ENCODE measurements at places on chromosomes 5 and 9.

DNA sequence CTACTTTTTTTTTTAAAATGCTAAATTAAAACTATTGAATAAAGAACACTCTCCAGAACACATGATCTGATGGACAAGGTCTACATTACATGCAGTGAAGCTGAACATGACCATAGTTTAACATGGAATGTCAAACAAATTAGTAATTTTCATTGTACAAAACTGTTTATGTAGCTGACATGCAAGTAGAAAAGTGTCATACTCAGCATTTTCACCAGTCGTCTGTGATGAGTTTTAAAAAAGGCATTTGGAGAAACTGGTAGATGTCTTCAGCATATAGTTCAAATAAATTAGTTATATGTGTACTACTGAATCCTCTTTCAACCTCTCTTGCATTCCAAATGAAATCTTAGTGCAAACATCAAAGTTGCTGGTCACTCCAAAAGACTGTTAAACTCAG is 301.9 kb downstream of the FER start:
- no peak for DNase-seq

GRCh38 chr9:78927099-78927940 is 630.4 kb downstream of the PSAT1 start:
- DNase-seq, result no peak

GRCh38 chr5:115472271-115473025 is 72.1 kb downstream of the FEM1C start:
- no peak for DNase-seq

GRCh38 chr9:78830301-78830700 is 533.4 kb downstream of the PSAT1 start:
- no peak for DNase-seq

DNA sequence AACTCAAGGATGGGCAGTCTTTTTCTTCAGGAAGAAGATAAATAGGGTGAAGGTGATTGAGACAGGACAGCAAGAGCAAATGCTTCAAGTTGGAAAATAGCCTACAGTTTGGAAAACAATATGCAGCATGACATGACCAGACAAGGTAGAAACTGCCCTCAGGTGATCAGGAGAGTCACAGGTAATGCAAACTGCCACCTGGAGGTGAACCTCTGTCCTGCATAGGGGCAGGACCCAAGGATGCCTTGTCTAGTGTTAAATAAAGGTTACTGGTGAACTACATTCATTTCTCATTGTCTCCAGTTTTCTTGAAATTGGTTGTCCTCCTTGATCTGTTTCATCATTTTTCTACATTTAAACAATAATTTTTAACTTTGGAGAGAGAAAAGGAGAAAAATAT is 232.1 kb downstream of the SEMA5A start:
- DNase-seq, result no peak

DNA sequence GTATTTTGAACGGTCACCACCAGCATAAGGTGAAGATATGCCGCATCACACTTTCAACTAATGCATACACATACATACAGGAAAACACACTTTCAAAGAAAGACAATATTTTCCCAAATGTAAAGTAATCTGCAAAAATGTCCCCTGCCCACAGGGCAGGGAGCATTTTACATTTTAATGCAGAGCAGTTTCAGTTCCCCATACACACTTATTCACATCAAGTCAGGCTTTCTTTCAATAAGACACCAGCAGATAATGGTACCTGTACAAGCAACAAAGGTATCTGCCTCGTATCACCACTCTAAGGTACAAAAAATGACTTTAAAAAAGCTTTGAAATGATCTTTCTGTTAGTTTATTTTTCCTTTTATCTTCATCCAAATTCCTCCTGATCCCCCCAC is 247.1 kb upstream of the CCNG1 start:
- no peak for DNase-seq

DNA sequence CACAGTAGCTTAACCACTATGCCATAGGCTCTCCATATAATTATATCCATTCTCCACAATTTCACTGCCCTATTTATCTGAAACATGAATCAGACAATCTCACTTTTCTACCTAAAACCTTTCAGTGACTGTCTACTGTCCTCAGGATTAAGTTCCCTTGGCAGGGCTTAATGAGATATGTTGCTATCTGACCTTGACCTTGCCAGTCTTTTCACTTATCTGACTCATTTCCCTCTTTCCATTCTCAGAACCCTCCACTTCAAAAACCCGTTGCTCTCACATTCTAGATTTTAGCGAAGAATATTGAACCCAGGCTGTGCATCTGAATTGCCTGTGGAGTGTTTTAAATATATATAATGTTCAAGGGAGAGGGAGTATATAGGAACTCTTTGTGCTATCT is 452.1 kb upstream of the MPDZ start:
- DNase-seq, result no peak

DNA sequence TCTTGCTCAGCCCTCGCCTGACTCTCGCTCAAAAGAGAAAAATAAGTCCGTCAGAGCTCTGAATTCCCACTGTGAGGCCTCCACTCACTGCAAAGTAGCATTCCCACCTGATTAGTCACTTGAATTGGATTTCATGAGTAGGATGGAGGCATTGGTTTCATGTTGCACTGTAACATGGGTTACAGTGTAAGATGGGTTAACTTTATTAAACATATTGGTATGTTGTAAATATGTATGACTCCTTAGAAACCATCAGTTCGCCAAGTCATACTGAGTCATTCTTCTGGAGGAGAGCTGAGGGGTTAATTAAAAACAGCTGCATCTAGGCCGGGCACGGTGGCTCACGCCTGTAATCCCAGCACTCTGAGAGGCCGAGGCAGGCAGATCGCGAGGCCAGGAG is 93.8 kb upstream of the BNC2 start:
- DNase-seq, result no peak

- no peak for DNase-seq
Observed at GRCh38 chr9:105861972-105862371, 167.6 kb downstream of the TMEM38B start.

- DNase-seq, result no peak
Observed at GRCh38 chr5:60545551-60545950, 154.4 kb downstream of the DEPDC1B start.

DNA sequence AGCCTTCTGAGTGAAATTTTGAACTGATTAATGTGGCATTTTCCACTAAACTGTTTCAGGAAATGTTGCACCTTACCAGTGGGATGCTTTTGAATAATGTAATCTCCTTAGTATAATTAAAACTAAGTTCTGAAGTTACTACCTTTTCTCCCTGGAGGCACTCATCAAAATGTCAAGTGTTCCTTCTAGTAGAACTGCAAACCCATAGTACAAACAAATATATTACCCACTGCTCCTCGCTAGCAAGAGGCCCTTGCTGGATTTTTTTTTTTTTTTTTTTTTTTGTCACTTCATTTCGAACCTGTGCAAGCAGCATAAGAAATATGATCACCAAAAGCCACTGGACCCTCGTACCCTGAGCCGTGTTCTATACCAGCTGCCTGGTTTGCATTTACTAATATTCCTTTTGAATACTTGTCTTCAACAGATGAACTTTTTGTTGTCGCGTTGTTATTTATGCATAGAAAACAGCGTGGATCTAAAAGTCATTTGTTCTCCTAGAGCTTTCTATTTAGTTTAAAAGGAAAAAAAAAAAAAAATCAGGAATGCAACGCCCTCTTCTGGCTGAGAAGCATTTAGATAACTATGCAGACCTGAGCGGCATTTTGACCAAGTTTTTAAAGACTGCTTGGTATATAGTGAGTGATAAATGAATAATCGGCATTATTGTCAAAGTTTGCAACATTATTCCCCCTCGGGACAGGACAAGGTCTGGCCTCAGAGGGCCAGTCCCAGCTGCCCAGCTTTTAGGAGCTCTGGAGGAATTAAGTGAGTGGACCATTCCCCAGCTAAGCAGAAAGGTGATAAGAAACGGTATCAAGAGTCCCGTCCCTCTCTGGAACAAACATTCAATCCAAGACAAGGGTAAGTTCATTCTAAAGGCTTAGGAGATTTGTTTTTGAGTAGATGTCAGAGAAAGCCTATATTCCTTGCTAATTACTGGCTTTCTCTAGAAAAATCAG is 162.5 kb upstream of the KIF2A start:
- no peak for DNase-seq

DNA sequence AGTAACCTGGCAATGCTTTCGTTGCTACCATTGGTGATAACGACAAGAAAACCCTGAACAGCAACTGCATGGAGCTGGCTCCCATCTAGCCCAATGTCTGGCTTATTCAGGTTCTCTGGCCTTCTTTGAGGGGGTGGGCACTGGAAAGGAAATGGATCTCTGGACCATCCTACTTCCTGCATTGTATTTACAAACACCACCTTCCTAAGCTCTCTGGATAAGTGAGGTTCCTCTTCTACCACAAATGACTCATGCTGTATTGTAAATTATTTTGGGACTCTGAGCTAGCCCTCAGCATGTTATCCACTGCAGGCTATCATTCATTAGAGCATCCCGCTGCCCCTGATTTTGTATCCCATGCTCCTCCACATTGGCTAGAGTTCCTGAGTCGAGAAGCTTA is 136.9 kb upstream of the KLF9 start:
- DNase-seq, result no peak

DNA sequence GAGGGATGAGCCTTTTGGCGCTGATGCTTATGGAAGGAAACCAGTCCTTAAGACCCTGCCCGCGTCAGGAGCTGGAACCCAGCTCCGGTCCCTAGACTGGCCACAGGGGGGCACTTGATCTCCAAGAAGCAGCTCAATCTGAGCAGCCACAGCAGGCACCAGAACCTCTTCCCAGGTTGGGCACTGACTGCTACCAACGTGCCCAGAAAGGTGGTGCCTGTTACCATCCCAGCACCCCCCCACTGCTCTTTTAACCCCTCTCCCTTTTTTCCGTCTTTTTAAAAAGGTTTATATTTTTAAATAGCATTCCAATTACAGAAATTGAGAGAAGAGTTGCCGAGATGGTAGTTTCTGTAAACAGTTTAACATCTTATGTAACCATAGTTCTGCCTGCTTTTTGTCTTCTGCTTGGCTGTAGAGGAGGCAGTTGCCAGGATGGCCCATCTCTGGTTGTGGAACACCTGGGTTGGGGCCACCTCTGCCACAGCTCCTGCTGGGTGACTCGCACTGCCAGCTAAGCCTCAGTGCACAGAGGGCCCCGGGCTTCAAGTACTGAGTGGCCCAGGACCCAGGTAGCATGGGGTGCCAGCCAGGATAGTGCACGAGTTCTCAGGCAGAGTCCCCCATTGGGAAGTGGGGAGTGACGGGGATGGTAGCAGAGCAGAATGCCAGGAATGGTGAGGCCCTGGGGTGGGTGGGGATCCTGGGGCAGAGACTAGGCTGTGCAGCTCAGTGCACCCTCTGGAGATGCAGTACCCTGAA is 62.8 kb downstream of the PFDN1 start:
- DNase-seq, result peak; percentile 68

GRCh38 chr9:106958955-106959657 is 96.1 kb downstream of the ZNF462 start:
- no peak for DNase-seq

DNA sequence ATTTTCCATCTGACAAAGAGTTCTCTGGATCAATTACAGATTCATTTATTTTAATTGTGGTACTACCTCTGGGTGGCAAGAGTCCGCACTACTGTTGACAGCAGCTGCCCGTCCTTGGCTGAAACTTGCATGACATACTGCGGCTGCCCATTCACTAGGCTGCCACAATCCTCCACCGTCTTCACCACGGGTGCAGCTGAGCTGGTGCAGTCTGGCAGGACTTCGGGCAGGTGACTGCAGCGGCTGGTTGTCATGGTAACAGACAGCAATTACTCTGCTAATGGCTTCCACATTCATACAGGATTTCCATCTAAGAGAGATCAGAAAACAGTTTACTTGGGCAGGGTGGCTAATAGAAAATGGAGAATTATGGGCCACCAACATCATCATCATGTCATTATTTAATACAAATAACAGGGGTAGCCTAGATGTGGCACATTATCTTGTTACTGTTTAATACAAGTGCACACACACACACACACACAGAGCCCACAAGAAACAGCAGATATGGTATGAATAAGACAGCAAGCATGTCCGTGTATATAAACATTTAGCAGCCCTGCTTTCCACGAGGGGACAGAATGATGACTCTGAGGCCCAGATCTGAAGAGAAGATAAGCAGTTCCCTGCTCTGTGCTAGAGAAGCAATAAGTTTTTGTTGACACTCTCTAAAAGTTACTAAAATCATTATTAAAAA is 112.3 kb downstream of the MARCHF3 start:
- DNase-seq, result no peak

DNA sequence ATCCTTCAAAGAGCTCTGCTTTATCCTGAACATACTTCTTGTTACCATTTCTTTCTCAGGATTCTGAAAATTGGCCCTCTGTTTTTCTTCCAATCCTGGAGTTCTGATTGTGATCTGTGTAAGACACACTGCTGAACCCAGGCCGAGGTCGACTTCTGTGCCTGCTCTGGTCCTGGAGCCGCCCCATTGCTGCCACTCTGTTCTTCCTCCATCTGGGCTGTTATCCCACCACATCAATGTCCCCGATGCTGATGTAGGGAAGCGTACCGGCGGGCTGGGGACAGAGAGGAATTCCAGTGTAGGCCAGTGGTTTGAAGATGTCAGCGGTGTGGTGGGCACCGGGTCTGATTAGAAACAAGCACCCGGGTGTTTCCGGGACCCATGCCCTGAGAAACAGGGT is 102.5 kb downstream of the LIFR start:
- DNase-seq, result no peak

- no peak for DNase-seq
Observed at GRCh38 chr5:133679534-133679933, 67.2 kb upstream of the FSTL4 start.

DNA sequence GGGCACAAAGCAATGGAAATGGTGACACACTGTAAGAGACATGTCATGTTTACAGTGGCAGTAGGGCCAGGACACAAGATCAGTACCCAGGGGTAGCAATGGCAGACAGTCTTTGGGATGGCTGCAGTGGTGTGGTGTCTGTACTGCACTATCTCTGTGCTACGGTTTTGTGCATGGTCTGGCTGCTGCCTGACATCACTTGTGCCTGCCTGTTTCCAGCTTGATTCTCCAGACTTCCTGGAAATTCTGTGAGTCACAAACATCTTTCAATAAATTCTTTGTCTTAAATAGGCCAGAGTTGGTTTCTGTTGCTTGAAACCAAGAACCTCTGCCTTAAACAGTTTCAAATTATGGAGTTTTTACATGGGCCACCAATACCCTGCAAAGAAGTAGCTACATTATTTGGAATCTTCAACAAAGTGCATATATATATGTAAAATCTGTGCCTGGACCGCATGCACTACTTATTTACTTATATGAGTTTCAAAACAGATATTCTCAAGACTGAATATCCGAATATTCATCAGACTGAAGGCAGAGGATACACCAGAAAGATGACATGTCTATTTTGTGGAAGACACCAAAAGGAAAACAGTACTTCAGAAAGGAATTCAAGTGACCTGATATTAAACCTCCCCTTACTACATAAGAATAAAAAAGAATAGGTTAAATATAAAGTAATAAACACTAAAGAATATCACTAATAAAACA is 188.1 kb downstream of the RFX3 start:
- DNase-seq, result no peak

DNA sequence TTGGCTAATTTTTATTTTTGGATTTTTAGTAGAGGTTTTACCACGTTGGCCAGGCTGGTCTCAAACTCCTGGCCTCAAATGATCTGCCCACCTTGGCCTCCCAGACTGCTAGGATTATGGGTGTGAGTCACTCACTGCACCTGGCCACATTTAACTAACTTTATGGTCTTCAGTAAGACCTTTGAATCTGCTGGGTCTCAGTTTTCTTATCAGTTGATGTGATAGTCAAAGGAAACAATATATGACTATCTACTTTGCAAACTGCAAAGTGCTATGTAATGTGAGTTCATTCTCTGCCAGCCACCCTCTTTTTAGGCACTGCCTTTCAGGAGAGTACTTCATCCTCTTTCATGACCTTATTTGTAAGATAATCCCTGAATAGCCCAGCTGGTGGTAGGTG is 474.7 kb downstream of the PDE4D start:
- DNase-seq, result no peak

GRCh38 chr5:147832541-147832940 is 1.1 kb upstream of the SPINK1 start:
- DNase-seq, result no peak
